NCI-H1436 (cell line): ENCODE measurements at places on chromosomes 6 and 20.
A peak's percentile ranks its signal among the peaks of the same experiment; 100 is the strongest.

- DNase-seq, result no peak
Observed at GRCh38 chr6:163745536-163746400, 331.2 kb downstream of the QKI start.

GRCh38 chr6:15993716-15994228, 135.1 kb upstream of the MYLIP start:
- DNase-seq, result no peak

DNA sequence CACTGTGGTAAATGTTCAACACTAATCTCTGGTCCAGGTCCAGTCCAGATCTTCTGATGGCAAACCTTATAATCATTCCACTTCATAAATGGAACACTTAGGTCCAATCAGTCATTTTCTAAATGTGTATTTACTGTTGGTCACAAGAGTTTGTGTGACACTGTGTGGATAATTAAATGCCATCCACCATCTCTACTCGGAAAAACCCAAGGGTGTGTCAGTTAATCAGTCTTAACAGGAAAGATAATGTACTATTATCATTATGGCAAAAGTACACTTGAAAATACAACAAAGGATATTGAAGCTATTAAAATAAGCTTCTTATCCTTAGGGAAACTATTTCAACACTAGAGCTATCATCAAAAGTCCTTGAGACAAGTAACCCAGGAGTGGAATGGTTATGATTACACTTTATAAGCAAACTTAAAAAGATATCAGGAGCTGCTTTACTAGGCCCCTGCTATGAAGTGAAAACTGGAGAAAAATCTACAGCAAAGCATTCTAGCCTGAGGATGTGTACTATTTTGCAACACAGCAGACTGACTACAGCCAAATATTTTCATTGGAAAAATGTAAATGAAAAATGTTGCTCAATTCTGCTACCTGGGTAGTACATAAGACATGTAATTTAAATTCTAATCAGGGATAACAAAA, 227.9 kb downstream of the LAMA2 start:
- DNase-seq, result no peak

DNA sequence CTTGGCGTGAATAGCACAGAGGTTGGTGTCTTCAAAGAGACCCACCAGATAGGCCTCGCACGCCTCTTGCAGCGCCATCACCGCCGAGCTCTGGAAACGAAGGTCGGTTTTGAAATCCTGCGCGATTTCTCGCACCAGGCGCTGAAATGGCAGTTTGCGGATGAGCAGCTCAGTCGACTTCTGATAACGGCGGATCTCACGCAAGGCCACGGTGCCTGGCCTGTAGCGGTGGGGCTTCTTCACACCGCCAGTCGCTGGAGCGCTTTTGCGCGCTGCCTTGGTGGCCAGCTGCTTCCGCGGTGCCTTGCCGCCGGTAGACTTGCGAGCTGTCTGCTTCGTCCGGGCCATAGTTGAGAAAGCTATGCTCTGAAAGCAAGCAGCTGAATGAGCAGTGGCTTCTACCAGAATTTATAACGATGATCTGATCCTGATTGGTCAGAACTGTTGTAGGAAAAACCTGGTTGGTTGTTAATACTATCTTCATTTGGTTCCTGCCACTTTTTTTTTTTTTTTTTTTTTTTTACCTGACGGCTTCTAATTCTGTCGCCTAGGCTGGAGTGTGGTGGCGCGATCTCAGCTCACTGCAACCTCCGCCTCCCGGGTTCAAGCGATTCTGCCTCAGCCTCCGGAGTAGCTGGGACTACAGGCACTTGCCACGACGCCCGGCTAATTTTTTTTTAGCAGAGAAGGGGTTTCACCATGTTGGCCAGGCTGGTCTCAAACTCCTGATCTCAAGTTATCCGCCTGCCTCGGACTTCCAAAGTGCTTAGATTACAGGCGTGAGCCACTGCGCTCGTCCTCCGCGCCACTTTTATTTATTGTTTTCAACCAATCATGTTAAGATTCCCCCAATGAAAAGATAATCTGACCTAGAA, 21.5 kb downstream of the OR2B2 start:
- DNase-seq, result no peak

GRCh38 chr6:139784222-139784769, 409.8 kb upstream of the CITED2 start:
- DNase-seq, result no peak

- no peak for DNase-seq
Observed at GRCh38 chr20:15179381-15179780, 842.0 kb upstream of the FLRT3 start.

DNA sequence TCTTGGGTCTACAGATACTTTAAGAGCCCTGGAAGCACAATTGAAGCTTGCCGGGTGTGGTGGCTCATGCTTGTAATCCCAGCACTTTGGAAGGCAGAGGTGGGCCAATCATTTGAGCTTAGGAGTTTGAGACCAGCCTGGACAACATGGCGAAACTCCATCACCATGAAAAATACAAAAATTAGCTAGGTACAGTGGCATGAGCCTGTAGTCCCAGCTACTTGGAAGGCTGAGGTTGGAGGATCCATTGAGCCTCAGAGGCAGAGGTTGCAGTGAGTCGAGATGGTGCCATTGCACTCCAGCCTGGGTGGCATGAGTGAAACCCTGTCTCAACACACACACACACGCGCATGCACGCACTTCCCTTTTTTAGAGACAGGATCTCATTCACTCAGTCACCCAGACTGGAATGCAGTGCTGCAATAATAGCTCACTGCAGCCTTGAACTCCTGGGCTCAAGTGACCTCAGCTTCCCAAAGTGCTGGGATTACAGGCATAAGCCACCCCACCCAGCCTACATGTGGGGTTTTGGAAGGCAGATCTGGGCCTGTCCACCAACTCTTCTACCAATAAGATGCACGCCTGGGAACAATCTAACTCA, 182.5 kb upstream of the JARID2 start:
- DNase-seq, result no peak

DNA sequence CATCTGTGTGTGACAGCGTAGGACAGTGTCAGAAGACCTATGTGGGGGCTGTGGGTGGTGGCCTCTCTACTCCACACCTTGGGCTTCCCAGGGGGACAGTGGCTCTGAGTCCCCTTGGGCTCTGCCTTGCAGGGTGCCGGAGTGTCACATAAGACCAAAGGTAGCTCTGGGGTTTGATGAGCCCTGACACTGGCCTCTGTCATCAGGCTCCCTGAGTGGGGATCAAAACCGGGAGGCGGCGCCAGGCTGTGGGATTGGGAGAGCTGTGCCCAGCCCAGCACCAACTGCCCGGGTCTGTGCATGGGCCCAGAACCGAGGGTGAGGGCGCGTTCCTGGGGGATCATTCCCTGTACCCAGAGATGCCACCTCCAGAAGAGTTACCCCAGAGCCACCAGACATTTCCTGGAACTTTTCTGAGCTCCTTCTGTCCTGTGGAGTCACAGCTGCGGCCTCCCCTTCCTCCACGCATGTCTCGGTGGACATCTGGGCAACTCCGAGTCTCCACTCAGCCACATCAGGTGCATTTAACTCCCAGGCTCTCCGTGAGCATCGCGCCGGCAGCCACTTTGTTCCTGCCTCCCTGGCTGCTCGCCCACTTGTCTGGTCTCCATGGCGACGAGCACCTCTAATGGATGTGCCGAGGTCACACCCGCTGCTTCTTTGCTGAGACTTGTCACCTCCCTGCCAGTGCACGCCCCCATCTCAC, 94.7 kb downstream of the TMEM242 start:
- DNase-seq, result peak; percentile 96
